ENCODE measurements at places on chromosomes 13 and 19.

DNA sequence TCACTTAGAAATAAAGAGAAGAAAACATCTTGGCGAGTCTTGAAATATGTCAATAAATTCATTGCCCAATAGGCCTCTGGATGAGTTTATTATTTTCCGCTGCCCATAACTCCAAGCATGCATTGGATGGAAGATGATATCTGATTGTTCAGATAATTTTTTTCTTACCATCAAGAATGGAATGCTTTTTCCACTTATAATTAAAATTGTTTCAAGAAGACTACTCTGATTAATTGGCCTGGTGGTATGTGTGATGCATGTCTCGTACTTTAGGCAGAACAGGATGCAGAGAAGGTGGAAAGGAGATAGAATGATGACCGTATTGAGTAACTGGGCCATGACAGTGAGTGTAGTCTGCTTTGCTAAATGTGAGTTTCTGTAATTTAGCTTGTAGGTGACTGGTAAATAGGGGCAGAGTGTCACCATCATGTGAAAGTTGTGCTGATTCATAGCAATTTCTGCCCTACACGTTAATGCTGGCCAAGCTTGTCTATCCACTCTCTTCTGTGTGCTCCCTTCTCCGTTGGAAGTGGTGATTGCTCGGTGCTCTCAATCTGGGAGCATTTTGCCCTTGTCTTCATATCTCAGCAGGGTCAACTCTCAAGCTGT lies 13.5 kb upstream of the SPATA13 start:
- DNase-seq, result no peak

- DNase-seq, result no peak
Observed at GRCh38 chr13:67069117-67069767, 160.9 kb downstream of the PCDH9 start.

DNA sequence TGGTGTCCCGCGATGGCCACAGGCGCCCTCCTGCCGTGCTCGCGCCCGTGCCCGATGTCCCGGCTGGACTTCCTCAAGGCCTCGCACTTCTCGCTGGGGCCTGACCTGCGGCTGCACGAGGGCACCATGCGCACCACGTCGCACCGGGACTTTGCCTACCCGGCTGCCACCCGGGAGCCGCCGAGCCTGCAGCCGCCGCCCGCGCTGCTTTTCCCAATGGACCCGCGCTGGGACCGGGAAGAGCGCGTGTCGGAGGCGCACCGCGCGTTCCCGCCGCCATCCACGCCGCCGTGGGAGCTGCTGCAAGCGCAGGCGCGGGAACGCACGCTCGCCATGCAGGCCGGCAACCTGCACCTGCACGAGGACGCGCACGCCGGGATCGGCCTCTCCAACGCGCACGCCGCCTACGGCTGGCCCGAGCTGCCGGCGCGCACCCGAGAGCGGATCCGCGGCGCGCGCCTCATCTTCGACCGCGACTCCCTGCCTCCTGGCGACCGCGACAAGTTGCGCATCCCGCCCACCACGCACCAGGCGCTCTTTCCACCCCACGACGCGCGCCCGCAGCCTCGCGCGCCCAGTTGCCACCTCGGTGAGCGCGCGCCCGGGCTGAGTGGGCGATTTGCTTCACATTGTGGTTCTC lies 12.1 kb upstream of the PEX11G start:
- peak; percentile 68 for DNase-seq

DNA sequence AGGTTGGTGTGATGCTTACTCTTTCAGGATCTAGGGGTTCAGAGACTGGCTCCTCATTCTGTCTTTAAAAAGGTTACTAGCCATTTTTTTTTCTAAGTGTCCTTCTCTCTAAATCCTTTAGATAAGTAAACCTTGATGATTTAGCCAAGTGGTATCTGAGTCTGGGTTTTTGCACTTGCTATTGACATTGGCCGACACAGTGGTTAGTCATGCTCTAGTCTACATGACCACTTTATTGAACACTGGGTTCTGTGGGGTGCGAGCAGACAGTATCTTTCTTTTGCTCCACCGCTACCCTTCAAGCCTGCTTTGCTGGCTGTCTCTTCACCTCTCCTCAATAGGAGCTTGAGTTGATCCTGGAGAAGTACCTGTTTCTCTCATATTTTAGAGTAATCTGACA lies 6.2 kb upstream of the NUP58 start:
- no peak for DNase-seq

DNA sequence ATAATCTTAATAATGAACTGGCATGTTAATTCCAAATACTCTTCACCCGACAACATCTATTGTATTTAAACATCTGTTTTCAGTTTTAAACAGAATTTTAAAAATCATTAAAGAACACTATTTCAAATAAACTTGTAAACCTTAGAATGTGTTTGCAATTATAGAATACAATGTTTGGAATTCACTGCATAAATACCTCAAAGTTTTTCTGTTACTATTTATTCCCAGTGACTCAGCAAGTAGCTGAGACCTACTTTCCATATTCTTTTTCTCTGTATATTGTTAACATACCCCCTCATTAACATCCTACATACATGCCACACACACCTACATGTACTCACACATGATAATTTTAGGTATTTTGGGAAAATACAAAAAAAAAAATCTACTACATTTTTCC lies 1134.3 kb downstream of the SLITRK1 start:
- no peak for DNase-seq

- no peak for DNase-seq
Observed at GRCh38 chr19:6970021-6970420, 51.2 kb downstream of the MBD3L2B start.

DNA sequence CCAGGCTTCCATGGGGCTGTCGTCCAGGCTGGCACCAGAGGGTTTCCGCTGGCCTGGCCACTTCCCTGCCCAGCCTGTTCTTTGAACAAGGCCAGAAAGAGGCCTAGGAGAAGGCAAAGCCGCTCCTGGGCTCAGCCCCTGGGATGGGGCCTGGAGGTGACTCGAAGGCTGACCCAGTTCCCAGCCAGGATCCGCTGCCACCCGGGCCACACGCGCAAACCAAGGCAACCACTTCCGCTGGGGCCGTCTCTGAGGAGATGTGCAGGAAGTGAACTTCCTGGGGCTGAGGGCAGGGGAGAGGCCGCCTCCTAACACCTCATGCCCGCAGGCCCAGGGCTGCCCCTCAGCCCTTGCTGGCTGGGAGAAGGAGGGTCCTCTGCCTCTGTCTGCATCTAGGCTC lies 15.2 kb downstream of the PLEKHF1 start:
- DNase-seq, result no peak

- DNase-seq, result no peak
Observed at GRCh38 chr13:80973721-80974120, 632.8 kb upstream of the SPRY2 start.
